ENCODE measurements at places on chromosomes 16 and 17. TPM values are rescaled to one million over a fixed set of nuclear protein-coding genes. Genes with fewer than 3 reads are reported as not detected.

SLC4A1 gene
- 1.2 TPM for total RNA-seq

KRT28 gene
- not detected for total RNA-seq

RASL10B gene
- total RNA-seq, result 62.0 TPM

TBC1D3 gene
- not detected for total RNA-seq

NOTUM gene
- not detected for total RNA-seq

SPNS3 gene
- total RNA-seq, result not detected

DNAAF1 gene
- 0.32 TPM for total RNA-seq

MT1X gene
- total RNA-seq, result 3,452 TPM

HOXB1 gene
- total RNA-seq, result not detected
